ENCODE measurements at places on chromosomes 1 and 21.

DNA sequence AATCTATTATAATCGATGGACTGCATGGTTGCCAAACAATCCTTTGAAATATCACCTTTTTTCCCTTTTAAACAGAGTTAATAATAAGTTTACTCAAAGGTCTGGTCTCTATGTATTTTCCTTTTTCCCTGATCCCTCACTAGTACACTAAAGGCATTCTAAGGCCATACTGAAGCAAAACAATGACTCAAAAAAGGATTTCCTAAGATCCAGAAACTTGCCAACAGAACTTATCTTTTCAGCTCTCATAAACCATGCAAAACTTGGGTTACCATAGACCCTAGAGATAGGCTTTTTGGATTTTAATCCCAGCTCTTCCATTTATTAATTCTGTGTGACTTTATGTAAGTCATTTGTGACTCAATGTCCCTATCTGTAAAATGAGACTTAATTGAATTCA is 77.1 kb downstream of the IFI44 start:
- no peak for DNase-seq

GRCh38 chr1:38020396-38020795 is 7.9 kb downstream of the UTP11 start:
- no peak for DNase-seq

DNA sequence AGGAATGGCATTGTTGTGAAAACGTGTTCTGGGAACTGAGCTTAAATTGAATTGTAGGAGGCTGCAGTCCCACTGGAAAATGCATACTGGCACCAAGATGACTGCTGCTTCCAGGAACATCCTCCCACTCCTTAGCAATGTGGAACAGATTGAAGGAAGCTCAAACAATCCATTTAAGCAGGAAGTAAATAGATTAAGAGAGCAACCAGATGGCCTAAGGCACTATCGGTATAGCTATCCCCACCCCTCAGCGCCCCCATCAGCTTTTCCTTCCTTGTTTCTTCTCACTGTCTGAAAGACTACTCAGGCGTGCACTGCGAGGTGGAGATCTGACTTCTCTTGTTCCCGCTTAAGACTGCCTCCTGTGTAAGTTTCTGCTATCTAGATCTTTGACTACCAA is 4.0 kb upstream of the IFI16 start:
- no peak for DNase-seq

GRCh38 chr1:156251527-156251926 is 3.7 kb upstream of the PAQR6 start:
- DNase-seq: no peak

DNA sequence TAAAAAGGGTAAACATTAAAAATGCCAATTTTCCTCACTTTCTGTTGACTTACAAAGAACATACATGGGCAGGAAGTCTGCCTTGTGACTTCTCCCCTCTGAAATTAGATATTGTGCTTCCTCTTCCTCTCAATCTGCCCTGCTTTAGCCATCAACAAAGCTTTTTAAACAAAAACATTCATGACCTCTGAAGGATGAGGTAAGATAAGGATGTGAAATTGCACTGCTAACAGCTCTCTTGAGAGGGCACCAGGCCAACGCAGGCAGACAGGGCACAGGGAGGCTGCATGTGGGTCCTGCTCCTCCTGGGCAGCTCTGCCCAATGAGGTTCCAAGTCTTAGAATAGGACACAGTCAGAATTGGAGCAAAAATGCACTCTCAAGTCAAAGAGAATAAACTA is 62.1 kb downstream of the DEGS1 start:
- DNase-seq: no peak

- no peak for DNase-seq
Observed at GRCh38 chr1:20597650-20598049, 8.8 kb downstream of the CDA start.

DNA sequence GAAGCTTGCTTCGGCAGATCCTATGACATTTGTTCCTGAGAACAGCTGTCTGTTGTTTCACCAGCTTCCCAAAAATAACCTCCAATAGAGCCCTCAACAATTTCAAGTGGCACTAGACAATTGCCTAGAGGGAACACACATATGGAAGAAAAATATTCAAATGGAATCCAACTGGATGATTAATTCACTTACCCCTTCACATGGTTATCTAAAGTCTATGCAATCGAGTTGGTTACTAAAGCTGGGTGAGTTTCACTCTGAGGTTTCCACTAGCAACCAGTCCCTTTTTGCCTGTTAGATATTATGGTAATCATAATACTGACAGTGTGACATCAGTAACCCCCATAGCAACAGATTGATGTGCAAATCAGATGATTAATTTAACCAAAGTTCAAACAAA is at the start of gene LEMD1:
Gene LEMD1 (minus strand): TSS at position 259 of the 400 bp plus-strand sequence. CDS start 1,520 bp downstream, outside the sequence.
- no peak for DNase-seq

DNA sequence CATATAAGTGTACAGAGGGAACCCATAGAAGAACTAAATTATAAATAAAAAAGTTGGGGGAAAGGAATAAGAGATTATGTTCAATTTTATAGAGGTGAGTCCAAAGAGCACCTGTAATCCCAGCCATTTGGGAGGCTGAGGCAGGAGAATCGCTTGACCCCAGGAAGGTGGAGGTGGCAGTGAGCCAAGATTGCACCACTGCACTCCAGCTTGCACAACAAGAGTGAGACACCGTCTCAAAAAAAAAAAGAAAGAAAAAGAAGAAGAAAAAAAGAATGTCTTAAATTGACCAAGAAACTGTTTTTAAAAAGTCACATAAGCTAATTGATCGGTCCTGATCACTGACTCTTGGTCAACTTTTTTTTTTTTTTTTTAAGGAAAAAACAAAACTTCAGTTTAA is 19.1 kb upstream of the ATF3 start:
- DNase-seq: no peak

GRCh38 chr21:9774347-9774746 is 747.0 kb upstream of the TPTE start:
- DNase-seq: no peak

DNA sequence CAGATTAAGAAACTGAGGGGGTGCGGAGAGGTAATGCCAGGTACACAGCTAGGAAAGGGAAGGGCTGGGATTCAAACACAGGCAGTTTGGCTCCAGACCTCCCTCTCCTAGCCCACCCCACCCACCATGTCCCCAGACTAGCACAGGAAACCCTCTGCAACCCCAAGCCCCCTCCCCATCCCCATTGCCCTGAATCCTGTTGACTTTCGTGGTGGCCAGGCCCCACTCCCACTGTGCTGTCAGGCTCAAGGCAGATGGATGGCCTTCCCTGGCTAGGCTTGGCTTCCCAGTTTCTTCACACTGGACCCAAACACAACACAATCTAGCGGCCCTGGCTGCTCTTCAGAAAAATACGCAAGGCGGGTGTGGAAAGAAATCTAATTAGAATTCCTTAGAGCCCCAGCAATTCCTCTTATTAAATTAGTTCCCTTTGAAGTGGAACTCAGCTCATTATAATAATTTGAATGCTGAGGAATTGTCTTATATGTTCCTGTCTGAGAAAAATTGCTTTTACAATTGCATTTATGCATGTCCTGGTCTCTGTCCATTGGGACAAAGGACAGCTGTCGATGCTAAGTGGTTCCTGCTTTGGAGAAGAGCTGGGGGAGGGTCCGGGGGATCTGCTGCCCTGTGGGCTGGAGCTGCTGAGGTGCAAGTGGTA is 97.4 kb downstream of the SYF2 start:
- no peak for DNase-seq

- no peak for DNase-seq
Observed at GRCh38 chr1:51281807-51282206, 45.7 kb downstream of the RNF11 start.

GRCh38 chr21:45329261-45330074 is 41.8 kb upstream of the POFUT2 start:
- DNase-seq: no peak

- no peak for DNase-seq
Observed at GRCh38 chr21:30194701-30195299, 21.1 kb downstream of the CLDN8 start.

GRCh38 chr1:45456531-45456930 is 34.4 kb downstream of the TESK2 start:
- no peak for DNase-seq

DNA sequence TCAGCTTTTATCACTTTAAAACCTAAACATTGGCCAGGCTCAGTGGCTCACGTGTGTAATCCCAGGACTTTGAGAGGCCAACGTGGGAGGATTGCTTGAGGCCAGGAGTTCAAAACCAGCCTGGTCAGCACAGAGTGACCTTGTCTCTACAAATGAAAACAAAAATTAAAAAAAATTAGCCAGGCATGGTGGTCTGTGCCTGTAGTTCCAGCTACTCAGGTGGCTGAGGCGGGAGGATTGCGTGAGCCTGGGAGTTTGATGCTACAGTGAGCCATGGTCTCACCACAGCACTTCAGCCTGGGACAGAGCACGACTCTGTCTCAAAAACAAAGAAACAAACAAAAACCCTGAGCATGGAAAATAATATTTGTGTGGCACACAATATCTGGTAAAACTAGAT is 143.5 kb upstream of the HNRNPU start:
- no peak for DNase-seq

GRCh38 chr1:156385534-156386031 is 16.6 kb downstream of the RHBG start:
- peak; percentile 42 for DNase-seq

GRCh38 chr1:199551967-199552565 is 475.4 kb upstream of the NR5A2 start:
- DNase-seq: no peak

- DNase-seq: no peak
Observed at GRCh38 chr1:56327195-56327594, 252.2 kb downstream of the PLPP3 start.

GRCh38 chr1:88610687-88611086 is 73.4 kb upstream of the PKN2 start:
- no peak for DNase-seq

GRCh38 chr1:185441605-185442004 is 124.6 kb upstream of the IVNS1ABP start:
- DNase-seq: no peak

- no peak for DNase-seq
Observed at GRCh38 chr1:230972855-230973271, 5.8 kb downstream of the TTC13 start.

DNA sequence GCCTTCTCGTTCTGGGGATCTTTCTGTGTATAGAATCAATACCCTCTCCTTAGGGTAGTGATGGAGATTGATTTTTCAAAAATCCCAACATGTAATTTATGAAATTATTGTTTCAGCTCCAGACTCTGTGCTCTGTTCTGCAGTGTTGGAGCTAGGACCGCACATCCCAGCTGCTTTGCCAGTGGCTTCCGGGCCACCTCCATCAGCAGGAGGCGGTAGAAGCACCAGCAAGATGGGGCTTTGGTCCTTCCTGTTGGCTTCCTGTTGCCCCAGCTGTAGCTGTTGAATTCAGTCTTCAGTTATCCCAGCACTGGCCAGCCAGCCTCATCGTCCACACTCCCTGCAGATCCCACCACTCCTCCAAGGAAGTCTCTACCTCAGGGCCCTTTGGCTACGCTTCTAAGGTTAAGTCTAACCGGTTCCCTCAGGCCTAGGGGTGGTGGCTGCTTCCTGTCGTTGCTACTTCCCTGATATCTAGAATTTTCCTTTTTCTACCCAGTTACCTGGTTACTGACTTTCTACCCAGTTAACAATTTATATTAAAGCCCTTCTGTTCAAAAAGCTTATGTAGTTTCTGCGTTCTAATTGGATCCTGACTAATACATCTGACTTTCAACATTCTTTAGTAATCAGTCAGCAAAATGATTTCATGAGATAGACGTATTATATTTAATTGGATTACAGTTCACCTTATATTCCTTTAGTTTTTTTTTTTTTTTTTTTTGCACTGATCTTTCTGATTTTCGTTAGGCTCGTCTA is 24.6 kb downstream of the GALNT2 start:
- no peak for DNase-seq

GRCh38 chr1:198848649-198849048 is 209.8 kb downstream of the PTPRC start:
- DNase-seq: no peak

Measured in stimulated activated CD4-positive, alpha-beta T cell treated with anti-CD3 and anti-CD28 coated beads, TNF-alpha, amount 100 ng/mL, for 1 hour (primary cell).